ENCODE measurements at places on chromosomes 16 and 17.

DNA sequence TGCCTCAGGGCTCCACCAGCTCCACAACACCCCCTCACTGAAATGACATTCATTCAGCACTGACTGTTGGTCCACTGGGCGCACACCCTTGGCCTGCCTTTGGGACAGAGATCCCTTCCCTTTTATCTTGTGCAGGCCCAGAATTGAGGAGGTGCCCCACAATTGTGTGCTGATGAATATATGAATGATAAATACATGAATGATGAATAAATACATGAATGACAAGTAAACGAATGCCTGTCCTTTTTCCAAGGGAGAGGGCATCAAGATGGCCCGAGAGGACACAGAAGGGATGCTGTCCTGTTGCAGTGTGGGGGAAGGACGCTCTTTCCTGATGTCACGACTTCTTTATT lies 5.7 kb downstream of the CCR7 start:
- no peak for DNase-seq

GRCh38 chr17:30000755-30001257 lies 59.4 kb downstream of the EFCAB5 start:
- no peak for DNase-seq

DNA sequence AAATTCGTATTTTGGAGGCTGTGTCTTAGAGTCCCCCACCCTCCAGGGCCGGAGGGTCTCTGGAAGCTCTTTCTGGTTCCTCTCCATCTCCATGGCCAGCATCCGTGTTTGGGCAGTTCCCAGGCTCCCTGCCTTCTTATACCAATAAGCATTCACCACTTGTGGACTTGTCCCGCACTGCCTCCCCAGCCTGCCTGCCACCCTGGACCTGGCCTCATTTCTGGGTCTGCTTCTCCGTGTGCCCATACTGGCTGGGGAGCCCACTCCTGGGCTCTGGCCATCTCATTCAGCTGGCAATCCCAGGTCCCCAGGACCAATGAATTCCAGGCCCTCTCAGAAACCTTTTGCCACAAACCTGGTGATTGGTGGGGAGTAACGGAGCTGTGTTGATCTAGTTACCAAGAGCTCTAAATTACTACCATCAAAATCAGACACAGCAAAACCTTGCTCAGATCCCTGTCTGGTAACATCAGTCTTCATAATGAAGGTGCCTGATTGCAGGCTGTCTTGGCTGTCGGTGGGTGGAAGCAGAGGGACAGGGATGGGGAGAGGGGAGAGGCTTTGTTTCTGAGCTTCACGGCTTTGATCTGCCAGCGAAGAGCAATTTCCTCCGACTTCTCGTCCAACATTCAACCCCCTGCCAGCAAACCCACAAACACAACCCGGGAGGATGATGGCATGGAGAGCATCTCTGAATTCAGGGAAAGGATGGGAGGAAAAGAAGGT lies 27.7 kb upstream of the CRHR1 start:
- DNase-seq: no peak

- DNase-seq: no peak
Measured at GRCh38 chr17:39719563-39720355, 10.6 kb downstream of the MIEN1 start.

DNA sequence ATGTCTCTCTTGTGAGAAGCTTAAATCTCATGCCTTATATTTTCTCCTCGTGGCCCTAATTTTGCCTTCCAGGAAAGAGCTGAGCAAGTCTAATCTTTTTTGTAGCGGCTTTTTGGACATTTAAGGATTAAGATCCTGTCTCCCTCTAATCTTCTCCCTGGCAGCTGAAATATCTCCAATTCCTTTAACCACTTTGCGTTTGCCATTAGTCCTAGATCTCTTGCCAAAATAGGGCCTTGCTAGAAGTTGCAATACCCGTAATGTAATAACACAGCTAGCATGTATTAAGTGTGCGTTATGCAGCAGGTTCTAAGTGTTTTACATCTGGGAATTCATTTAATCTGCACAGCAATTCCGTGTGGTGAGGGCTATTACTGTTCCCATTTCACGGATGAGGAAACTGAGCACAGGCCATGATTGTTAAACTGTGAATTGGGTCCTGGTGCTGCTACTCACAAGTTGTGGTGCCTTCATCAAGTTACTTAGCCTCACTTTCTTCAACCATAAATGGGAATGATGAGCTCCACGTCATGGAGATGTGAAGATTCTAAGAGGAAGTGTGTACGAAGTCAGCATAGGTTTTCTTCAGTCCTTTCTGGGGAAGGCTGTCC lies 198.9 kb upstream of the ASIC2 start:
- DNase-seq: no peak

GRCh38 chr16:47916266-47916665 lies 239.5 kb downstream of the ABCC12 start:
- no peak for DNase-seq

GRCh38 chr16:1036726-1037393 lies 35.7 kb upstream of the SSTR5 start:
- DNase-seq: no peak

DNA sequence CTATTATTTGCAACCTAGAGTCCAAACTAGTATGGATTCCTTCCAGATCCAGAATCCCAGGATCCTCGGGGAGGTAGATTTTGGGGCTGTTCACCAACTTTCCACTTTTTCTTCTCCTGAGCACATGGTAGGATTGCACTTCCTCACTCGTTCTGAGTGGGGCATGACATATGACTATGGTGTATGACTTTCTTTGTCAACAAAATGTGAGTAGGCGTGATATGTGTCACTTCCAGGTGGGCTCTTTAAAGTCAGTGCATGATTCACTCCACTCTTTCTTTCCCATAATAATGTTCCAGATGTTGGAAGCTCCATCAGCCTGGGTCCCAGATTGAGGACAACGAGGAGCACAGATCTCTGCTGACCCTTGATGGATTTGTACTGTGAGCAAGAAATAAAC lies 21.5 kb downstream of the IRX5 start:
- no peak for DNase-seq

Measured in CD4-positive, alpha-beta T cell treated with Interleukin-6 at 100 ng/mL for 8 hours (primary cell).